ENCODE measurements at places on chromosomes 1 and 21. TPM values are rescaled to one million over a fixed set of nuclear protein-coding genes. Genes with fewer than 3 reads are reported as not detected.

Gene PSMG1
- total RNA-seq: 95.0 TPM

Gene FCRL1
- total RNA-seq: not detected

Gene GPR25
- not detected for total RNA-seq

Gene C1orf56
- 8.6 TPM for total RNA-seq

Gene CYP4X1
- not detected for total RNA-seq

Gene HRNR
- not detected for total RNA-seq

Gene OLIG1
- not detected for total RNA-seq

Gene RAP1GAP
- 14.5 TPM for total RNA-seq

Gene CD53
- not detected for total RNA-seq

Gene ERICH3
- not detected for total RNA-seq

Gene TTC3
- total RNA-seq: 38.8 TPM

Gene OSCP1
- 7.0 TPM for total RNA-seq

Gene UBE2Q1
- 53.7 TPM for total RNA-seq

Gene CD48
- total RNA-seq: not detected

Gene VASH2
- total RNA-seq: 3.4 TPM

Gene GABRD
- total RNA-seq: 1.0 TPM
